Tibial artery (tissue), 4 donors: ENCODE measurements at places on chromosomes 1 and 21.

DNA sequence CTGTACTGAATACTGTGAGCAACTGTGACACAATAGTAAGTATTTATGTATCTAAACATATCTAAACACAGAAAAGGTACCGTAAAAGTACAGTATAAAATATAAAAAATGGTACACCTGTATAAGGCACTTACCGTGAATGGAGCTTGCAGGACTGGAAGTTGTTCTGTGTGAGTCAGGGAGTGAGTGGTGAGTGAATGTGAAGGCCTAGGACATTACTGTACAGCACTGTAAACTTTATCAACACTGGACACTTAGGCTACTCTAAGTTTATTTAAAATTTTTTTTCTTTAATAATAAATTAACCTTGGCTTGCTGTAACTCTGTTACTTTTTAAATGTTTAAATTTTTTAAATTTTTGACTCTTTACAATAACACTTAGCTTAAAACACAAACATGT is 24.5 kb upstream of the SHCBP1L start:
- DNase-seq = no peak

- DNase-seq = no peak
Observed at GRCh38 chr21:35150562-35151226, 101.6 kb upstream of the RUNX1 start.

DNA sequence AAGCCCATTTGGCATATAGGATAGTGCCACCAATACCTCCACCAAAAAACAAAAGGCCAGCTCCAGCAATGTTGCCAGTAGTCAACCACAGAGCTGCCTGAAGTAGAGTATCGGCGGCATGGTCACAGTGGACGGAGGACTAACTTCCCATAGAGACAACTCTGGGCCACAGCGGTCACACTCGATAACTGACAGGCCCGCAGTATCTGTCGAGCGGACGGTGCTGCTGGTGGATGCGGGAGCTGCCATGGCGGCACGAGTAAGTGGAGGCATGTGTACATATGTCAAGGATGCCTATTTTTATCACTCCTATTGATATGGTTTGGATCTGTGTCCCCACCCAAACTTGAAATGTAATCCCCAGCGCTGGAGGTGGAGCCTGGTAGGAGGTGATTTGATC is 4.1 kb downstream of the KRTAP12-1 start:
- peak; percentile 44 for DNase-seq

DNA sequence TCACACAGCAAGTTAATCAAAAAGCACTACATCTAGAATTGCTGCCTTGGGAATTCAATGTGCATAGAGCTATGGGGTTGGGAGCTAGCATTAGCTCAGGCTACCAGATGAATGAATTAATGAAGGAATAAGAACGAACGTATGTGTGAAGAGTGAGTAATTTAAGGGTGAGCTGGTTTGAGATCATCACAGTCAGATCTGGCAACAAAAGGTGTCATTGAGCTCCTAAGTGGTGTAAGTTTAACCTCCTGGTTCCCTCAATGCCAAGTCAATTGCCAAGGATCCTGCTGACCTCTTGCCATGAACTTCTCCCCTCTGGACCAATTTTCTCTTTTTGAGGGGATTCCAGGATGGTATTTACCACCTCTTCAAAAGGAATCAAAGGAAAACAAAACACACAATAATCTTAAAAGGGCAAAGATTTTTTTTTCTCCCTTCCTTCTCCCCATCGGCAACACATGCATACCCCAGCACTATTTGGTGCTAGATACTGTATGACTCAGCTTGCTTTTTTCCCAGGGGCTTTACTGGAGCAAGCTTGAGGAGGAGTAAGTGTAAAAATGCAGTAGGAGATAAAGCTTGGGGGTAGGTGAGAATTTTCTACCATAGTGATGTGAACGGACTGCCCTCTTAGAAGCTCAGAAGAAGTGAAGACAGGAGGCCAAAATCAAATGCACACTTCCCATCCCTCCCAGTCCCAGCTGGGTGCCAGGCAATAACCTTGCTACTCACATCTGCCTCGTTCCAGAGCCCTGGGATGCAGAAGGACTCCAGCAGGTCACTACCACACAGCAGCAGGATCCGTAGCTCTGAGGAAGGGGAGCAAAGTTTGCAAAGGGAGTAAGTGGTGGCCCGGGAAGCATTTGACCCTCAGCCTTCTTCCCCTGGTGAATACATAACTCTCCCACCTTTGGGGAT is 92.0 kb downstream of the LAMC2 start:
- DNase-seq = no peak

GRCh38 chr1:43441894-43442637 is 11.7 kb downstream of the HYI start:
- DNase-seq = peak; percentile 16

DNA sequence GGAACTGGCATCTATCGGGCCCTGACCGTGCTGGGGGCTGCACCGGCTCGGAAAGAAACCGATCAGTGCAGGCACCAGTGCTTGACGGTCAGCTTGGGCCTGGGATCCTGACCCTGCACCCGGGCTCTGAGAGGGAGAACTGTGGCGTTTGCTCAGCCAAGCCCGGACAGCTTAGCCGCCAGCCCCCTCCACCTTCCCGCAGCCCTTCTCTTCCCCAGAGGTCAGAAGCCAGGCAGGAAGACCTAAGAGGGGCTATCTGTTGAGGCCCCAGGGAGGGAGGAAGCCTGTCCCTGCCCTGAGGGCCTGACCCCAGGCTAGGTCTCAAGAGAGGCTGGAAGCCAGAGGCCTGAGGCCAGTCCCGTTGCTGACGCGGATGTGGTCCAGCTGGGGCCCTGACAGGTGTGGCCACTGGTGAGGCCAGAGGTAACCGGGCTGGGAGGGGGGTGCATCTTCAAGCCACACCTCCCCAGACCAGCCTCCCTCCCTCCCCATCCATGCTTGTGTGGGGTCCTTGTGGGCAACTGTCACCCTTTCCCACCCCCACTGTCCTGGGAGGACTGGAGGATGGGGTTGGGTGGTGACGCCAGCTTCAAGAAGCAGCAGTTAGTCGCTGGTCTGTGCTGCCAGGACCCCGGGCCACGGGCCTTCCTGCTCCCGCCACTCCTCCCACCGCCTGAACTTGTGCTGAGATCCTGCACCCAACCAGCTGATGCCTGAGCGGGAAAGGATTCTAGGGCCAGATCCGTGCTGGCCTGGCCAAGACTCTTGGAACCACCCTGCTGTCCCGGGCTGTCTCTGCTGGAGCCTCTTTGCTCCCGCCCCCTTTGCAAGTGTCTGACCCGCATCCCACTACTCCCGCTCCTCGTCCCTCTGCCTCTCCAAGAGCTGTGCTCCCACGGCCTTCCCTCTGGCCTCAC is 2.6 kb upstream of the DVL1 start:
- DNase-seq = peak; percentile 63

- DNase-seq = no peak
Observed at GRCh38 chr1:7941437-7941793, 776 bp upstream of the TNFRSF9 start.

DNA sequence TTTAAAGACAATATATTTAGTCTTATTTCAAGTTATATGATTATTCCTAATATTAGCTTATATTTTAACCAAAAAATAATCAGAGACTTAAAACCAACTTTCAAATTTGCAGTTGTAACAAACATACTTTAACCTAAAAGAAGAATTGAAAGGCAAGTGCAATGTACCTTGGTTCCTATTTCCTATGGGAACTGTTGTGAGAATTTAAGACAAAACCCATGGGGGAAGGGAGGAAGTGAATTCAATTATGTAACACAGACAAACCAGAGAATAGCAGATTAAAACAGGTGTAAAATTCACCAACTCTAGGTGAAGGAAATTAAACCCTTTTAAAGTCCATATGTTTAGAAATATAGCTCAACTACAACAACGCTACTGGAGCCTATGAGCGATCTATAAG is 22.6 kb upstream of the CR2 start:
- DNase-seq = no peak

- no peak for DNase-seq
Observed at GRCh38 chr21:46660505-46660904, 25.0 kb downstream of the PRMT2 start.

GRCh38 chr1:176773038-176773437 is 310.1 kb downstream of the PAPPA2 start:
- DNase-seq = no peak

GRCh38 chr1:22210176-22210575 is 67.3 kb upstream of the WNT4 start:
- DNase-seq = no peak

DNA sequence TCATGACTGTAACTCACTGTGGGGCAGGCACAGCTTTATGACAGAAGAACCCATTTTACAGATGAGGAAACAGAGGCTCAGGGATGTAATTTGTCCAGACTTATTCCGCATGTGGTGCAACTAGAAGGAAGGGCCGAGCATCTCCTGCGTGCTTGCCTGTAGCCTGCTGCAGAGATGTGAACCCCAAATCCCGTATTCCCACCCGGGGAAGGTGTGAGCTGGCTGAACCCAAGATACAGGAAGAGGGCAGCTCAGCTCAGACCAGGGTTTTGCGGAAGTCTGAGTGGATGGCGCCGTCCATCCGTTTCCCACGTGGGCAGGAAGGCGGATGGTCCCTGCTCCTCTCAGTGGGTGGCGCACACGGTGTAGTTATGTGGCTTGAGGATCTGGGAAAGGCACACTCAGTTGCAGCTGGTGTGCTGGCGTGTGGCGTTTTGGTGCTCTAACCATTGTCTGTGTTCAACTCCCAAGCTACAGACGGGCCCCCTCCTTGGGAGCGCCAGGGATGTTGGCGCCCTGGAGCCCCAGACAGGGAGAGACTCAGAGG is 1.2 kb downstream of the CROCC start:
- DNase-seq = no peak

- DNase-seq = no peak
Observed at GRCh38 chr1:24236789-24237371, 49.8 kb upstream of the IFNLR1 start.

GRCh38 chr1:180382326-180383115 is 119.9 kb downstream of the ACBD6 start:
- DNase-seq = no peak

GRCh38 chr1:154306151-154306550 is 14.7 kb upstream of the AQP10 start:
- no peak for DNase-seq

DNA sequence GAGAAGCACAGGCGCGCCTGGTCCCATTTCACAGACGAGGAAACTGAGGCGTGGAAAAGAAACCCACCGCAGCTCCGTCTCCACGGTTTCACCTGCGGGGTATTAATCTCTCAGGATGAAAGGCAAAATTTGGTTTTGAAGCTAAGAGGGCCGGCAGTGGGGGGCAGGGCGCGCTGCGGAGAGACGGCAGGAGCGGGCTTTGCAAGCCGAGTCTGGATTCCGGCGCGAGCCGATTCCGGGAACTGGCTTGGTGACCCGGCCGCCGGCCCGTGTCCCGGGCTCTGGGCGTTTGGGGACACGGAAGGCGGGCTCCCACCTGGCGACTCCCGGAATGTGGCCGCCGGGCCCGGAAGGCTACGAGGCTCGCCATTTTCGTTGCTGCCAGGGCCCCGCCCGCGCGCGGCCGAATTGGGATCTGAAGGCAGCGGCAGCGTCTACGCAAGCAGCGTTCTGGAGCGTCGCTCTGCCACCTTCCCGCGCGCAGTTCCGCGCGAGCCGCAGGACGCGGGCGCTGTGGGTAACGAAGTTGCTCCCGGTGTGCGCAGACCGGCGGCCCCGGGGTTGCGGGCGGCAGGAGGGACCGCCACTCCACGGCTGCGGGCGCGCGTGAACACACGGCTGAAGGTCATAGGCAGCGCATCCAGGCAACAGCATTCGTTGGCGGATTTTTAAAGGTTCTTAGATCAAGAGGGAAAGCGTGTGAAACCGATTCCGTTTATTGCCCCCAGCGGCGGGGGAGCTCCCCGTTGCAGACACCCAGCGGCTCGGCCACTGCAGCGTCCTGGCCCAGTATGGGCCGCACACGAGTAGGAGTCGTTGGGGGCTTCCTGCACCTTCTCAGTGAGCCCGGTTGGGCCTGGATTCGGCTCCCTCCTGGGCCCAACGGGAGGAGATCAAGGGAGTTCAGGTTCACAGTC is 5.4 kb upstream of the PRDM16 start:
- DNase-seq = no peak

- DNase-seq = no peak
Observed at GRCh38 chr1:58779059-58779754, 4.6 kb downstream of the JUN start.

GRCh38 chr1:119987686-119988085 is 81.8 kb downstream of the NOTCH2 start:
- no peak for DNase-seq

- DNase-seq = no peak
Observed at GRCh38 chr1:71640998-71641397, 560.2 kb upstream of the ZRANB2 start.

DNA sequence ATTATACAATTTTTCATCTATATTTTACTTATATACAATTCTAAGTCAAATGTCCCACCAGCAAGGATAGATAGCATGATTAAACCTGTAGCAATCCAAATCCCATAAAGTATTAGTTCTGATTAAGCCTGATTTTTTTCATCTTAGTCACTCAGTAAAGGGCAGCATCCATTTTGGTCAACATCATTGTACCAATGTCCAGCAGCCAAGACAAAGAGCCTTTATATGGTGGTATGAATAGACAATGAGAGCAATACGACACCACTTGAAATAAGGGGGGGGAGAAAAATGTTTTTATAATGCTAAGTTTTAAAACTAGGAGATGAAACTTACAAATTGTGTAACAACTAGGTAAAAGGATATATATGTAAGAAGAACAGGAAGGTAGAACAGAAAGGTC is 7.4 kb downstream of the ZNF644 start:
- no peak for DNase-seq

GRCh38 chr1:50940291-50940690 is 19.8 kb downstream of the FAF1 start:
- DNase-seq = no peak

- DNase-seq = no peak
Observed at GRCh38 chr1:218299416-218299815, 14.3 kb downstream of the RRP15 start.

DNA sequence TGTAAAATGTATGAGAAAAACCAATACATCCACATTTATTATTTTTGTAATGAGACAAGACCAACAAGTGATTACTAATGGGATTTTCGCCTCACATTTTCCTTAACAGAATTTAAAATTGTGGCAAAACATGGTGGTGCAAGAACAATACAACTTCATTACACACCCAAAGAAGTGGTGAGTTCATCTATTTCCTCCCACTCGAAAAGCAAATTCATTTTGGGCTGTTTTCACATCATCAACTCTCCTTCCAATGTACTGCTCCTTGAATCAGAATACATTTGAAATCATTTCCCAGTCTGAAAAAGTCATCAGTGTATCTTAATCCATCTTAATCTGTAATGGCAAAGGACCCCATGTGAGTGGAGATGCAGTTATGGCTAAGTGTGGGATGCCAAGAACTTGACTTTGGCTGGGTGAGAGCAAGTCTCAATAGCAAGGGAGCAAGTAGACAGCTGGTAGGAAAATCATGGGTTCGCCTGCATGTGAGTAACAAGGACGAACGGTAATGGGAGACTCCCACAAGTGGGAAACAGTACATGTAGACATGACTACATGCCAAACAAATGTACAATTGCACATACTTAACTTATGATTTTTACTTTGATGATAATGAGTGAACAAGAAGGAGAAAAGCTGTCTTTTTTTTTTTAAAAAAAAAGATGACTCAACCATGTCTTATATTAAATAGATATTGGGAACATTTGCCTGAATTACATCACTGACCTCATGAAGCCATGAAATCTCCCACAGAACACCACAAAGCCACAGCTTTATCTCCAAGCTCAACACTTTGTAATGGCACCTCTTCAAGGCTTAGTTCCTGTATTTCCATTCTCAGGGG is 46.0 kb downstream of the RUNX1 start:
- no peak for DNase-seq

- no peak for DNase-seq
Observed at GRCh38 chr1:1013922-1014648, 788 bp downstream of the ISG15 start.

GRCh38 chr1:29271724-29272123 is 35.4 kb downstream of the PTPRU start:
- peak; percentile 75 for DNase-seq
